ENCODE measurements at places on chromosomes 12 and 14. TPM values are rescaled to one million over a fixed set of nuclear protein-coding genes. Genes with fewer than 3 reads are reported as not detected.

The RNASE7 gene
- total RNA-seq, result not detected

GRCh38 chr12:1533205-1533601 lies 61.2 kb downstream of the FBXL14 start:
- no peak for DNase-seq

The TPPP2 gene
- total RNA-seq, result not detected

DNA sequence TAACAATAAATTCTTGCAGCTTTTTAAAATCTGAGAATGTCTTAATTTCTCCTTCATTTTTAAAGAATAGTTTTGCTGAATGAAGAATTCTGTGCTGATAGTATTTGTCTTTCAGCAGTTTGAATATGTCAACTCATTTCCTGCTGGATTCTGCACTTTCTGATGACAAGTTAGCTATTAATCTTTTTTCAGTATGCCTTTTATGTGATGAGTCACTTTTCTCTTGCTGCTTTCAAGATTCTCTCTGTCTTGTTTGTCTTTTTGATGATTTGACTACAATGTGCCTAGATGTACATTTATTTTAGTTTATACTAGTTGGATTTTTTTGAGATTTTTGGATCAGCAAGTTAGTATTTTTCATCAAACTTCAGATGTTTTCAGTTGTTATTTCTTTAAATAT lies 87.9 kb upstream of the AVPR1A start:
- DNase-seq, result no peak

GRCh38 chr14:32623300-32624093 lies 294.4 kb downstream of the AKAP6 start:
- DNase-seq, result no peak

The MYRFL gene
- 0.78 TPM for total RNA-seq

The FAM186B gene
- not detected for total RNA-seq

The CCDC38 gene
- total RNA-seq, result 0.16 TPM

DNA sequence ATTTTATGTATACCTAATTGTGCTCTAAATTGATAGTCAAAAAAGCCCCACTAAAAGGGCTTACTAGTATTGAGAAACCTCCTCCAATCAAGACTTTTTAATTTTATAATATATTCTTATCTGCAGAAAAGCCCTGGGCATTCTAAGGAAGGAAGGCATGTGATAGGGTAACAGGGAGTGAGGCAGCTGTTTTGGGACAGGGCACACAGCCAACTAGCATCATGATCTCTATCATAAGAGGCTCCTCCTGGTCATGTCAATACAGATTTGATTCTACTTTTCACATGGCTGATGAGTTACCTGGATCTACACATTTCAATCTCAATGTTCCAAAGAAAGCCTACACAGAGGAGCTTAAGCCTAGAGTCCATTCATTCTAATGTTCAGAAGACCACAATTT lies 9.1 kb downstream of the ADAM20 start:
- DNase-seq, result no peak

DNA sequence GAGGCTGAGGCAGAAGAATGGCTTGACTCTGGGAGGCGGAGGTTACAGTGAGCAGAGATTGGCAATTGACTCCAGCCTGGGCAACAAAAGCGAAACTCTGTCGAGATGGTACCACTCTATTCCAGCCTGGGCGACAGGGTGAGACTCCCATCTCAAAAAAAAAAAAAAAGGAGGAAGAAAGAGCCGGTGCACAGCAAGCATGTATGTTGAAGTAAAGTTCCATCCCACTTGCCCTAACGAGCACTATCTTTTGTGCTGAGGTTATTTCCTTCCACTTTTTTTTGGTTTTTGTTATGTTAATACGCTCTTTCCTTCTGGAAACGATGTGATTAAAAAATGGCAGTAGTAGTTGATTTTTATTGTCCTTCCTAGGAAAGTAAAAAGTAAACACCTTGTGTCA lies 19.5 kb upstream of the GOLGA5 start:
- no peak for DNase-seq

DNA sequence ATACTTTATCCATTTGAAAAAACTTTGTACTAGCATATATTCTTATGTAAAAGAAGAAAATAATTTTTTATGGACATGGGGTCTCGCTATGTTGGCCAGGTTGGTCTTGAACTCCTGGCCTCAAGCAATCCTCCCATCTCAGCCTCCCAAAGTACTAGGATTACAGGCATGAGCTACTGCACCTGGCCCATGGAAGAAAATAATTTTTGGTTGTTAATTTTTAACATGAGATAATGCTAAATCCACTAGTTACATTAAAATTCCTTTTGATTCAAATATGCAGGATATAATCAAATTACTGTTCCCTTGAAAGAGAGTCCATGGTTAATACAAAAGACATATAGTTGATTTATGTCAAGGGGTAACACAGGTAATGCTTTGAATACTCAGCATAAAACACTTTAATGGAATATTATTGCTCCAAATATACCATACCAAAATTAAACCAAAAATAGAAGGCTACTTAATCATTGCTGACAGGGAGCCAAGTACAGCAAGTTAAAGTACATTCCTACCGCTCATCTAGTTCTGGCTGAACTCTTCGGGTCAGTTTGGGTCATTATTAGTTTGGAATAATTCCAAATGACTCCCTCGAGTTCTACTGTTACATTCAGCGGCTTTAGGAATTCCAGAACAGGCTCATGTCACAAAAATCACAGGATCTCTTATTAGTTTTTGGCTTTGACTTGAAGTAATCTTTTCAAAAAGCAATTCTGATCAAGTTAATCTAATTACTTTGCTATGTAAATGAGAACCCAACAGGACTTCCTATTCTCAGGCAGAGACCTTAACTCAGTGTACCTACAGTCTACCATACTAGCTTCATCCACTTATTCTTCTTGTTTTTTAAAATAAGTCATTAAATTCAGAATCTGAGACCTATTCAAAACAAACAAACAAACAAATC lies 6.1 kb downstream of the SOS2 start:
- DNase-seq, result no peak

GRCh38 chr14:88243946-88244345 lies 79.1 kb downstream of the KCNK10 start:
- DNase-seq, result no peak

GRCh38 chr12:27984275-27984674 lies 11.7 kb upstream of the PTHLH start:
- no peak for DNase-seq

The ALDH2 gene
- 15.4 TPM for total RNA-seq

DNA sequence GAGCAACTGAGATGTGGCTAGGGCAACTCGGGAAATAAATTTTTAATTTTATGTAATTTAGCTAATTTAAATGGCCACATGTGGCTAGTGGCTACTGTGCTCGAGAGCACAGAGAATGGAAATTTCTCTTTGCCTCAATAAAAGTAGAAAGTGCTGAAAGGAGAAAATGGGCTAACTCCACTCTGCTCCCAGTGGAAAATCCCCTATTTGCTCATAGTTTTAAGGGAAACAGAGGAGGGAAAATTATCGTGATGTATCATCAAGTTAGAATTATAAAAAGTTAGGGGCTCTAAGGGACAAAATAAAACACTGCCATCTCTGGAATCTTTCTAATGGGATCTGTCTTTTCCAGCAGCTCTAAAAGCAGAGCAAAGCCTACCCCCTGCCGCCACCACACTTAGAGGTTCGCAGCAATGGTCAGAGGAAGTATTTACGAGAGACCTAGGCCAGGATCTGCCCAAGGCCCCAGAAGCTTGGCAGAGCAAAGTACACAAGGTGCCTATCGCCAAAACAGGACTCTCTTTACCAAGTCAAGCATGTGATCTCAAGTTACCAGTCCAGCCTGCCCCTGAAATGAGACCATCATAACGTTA lies 220.7 kb downstream of the PPM1H start:
- no peak for DNase-seq

- DNase-seq, result no peak
Measured at GRCh38 chr14:23727566-23728335, 91.6 kb downstream of the DHRS2 start.

DNA sequence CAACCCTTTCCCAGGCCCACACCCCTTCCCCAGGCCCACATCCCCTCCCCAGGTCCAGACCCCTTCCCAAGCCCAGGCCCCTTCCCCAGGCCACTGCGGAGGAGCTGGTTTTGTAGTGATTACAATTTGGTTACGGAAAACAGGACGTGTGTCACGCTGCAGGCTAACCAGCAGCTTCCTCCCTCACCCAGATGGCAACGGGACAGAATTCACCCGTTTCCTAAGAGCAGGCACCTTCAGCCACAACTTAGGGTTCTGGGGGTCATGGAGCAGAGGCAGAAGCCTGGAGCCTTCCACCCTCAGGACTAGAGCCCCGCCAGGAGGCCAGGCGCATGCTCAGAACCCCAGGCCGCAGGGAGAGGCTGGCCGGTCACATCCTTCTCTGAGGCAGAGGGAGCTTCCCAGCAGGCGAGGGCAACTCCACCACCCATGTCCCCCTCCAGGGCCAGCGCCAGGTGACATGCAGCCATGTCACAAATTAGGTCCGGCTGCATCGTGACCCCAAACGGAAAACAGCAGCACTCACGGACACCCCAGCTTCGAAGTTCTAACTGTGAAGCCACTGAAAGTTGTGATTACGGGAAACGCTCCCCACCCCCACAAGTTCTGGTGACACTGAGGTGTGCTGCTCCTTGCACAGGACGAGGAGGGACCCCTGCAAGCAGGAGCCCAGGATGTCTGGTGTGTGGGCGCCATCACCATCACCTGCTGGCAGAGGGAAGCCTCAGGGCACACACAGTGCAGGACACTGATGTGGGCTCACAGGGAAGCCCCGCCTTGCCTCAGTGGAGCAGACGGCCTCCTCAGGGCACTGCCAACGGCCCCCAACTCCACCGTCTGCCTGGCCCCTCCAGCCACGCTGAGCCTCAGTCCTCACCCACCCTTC lies 7.7 kb downstream of the BRF1 start:
- DNase-seq, result no peak

- no peak for DNase-seq
Measured at GRCh38 chr12:8886502-8887284, 27.6 kb upstream of the PHC1 start.

DNA sequence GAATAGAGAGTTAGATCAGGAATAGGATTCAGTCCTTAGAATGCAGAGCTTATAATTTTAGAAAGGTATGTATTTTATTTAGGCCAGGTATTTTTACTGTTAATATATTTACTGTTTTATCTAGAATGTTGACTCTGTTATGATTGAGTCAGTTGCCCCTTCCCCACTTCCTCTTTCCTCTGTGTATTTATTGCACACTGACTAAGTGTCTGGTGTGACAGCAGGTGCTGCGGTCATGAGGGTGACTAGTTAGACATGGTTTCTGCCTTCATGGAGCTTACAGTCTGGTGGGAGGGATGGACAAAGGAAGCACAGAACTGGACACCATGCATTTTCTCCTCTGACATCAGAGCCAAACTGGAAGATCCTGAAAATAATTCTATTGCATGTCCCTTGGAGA lies 159.8 kb downstream of the CACNA1C start:
- DNase-seq, result no peak

DNA sequence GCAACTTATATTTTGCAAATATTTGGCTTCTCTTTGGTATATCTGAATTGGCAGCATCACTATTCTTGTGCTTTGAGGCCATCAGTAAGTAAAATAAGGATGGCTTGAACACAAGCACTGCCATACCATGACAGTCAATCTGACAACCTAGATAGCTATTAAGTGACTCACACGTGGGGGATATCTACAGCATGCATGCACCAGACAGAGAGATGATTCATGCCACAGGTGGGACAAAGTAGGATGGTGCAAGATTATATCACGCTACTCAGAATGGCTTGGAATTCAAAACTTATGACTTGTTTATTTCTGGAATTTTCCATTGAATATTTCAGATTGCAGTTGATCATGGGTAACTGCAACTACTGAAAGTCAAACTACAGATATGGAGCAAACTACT lies 675.6 kb upstream of the MDGA2 start:
- no peak for DNase-seq

The FIGNL2 gene
- total RNA-seq, result 0.47 TPM

The SERPINA12 gene
- total RNA-seq, result not detected

Measured in occipital lobe (tissue), 3 donors.